ENCODE measurements at places on chromosomes 6 and 20.

GRCh38 chr6:26223650-26224546 lies 136.7 kb downstream of the HFE start:
- H3K4me1 ChIP-seq, result no peaks in the 10 kb centered on the region
- peak; percentile 87 for DNase-seq
- H3K27me3 ChIP-seq, result no peaks in the 10 kb centered on the region
- no peaks in the 10 kb centered on the region for H3K36me3 ChIP-seq
- H3K4me3 ChIP-seq, result peak overlapping the region; percentile 65

DNA sequence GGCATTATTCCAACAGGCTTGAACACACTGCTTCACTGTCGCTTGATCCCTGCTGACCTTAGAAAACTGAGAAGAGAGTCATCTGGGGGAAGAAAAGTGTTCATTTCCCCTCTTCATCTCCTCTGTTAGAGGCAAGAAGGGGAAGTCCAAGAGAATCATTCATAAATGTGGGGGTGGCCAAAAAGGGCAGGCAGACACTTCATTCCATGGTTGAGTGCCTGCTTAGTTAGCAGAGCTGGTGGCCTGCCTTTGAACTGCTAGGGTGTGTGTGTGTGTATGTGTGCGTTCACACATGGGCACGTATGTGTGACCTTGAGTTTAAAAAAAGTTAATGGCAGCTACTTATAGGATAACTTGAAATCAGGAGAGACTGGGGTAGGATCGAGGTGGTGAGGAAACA lies 39.4 kb upstream of the RFPL4B start:
- H3K4me1 ChIP-seq, result no peaks in the 10 kb centered on the region
- no peaks in the 10 kb centered on the region for H3K36me3 ChIP-seq
- H3K4me3 ChIP-seq, result no peak overlapping the region
- no peak for DNase-seq
- H3K27me3 ChIP-seq, result no peaks in the 10 kb centered on the region

DNA sequence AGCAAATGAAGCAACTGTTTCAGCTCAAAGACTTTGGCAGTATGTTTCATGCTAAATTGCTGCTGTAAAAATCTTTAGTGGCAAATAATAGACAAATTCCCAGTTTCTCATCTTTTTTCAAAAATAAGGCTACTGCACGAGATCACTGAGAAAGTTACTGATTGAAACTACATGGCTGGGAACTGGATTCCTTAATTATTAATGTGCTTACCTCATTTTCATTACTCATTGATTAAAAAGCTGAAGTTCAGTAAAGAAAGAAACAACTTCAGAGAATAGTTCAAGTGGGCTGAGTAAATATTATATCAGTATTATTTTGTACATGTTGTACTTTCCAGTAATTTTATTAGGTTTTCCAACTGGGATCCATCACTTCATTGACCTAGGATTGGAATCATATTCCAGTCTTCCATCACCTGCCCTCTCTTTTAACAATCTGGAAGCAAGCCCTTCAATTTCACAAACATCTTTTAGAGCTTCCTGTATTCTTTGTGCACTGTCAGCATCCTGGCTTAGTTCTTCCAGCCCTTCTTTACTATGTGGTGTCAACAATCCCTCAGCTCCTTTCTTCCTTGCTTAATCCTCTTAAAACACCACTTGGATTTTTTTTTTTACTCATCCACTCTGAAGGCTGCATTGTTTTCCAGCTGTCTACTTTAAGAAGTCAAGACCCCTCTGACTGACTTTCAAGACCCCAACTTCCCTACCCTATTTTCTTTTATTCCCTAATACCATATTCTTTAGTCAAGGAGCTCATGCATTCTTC lies 4.3 kb downstream of the MEI4 start:
- H3K4me1 ChIP-seq, result no peaks in the 10 kb centered on the region
- H3K4me3 ChIP-seq, result no peak overlapping the region
- no peak for DNase-seq
- H3K36me3 ChIP-seq, result no peaks in the 10 kb centered on the region
- H3K27ac ChIP-seq, result no peak overlapping the region

GRCh38 chr20:1890469-1891262 lies 4.5 kb upstream of the SIRPA start:
- peaks cover 25% of the 10 kb centered on the region for H3K4me1 ChIP-seq
- no peak overlapping the region for H3K4me3 ChIP-seq
- peak overlapping the region; percentile 13 for H3K27ac ChIP-seq
- no peaks in the 10 kb centered on the region for H3K27me3 ChIP-seq
- DNase-seq, result no peak

DNA sequence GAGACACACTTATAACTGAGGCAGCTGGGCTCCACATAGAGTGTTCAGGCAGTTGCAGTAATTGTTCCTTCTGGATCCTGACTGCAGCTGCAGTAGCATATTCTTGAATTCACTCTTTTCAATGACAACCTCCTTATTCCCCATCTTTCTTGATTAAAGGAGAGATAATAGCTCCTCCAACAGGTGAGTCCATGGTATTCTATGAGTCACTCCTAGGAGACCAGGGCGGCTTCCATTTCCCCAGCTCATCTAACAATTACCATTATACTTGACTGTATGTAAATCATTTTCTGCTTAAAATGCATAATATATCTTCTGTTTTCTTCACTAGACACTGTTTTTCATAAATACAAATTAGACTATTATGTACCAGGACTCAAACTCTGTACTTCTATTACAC lies 62.4 kb downstream of the TENT5A start:
- no peak overlapping the region for H3K27ac ChIP-seq
- no peaks in the 10 kb centered on the region for H3K36me3 ChIP-seq
- DNase-seq, result no peak
- no peaks in the 10 kb centered on the region for H3K27me3 ChIP-seq
- no peaks in the 10 kb centered on the region for H3K4me1 ChIP-seq
- no peak overlapping the region for H3K4me3 ChIP-seq

DNA sequence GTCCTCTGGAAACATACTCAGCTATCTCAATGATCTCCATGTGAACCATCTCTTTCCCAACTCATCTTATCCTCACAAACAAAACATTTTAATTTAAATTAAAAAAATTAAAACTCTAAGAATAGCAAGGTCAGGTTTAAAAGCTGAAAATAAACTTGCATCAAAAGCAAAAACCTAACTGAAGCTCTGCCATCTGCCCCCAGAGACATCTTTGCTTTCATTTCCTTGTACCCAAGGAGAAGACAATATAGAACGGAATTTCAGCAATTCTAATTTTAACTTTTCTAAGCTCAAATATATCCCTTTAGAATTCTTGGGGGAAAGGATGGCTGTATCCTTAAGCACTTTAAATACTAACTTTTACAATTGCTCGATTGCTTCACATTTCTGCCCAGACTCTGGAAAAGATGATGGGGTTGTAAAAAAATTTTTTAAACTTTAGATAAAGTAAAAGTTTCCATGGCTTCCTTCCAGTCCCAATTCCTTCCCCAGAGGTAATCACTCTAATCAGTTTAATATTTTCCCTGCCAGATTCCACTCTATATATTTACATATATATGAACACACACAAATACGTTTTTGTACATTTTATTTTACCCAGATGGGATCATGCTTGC lies 69.2 kb upstream of the SMIM29 start:
- H3K27ac ChIP-seq, result peak overlapping the region; percentile 75
- H3K4me1 ChIP-seq, result no peaks in the 10 kb centered on the region
- H3K27me3 ChIP-seq, result no peaks in the 10 kb centered on the region
- no peak for DNase-seq

GRCh38 chr6:28436404-28436803 lies 6.9 kb downstream of the ZSCAN23 start:
- no peaks in the 10 kb centered on the region for H3K27me3 ChIP-seq
- no peak overlapping the region for H3K4me3 ChIP-seq
- no peak overlapping the region for H3K27ac ChIP-seq
- H3K36me3 ChIP-seq, result peaks cover 11% of the 10 kb centered on the region
- H3K4me1 ChIP-seq, result no peaks in the 10 kb centered on the region
- DNase-seq, result no peak

GRCh38 chr20:61189534-61189933 lies 62.5 kb upstream of the CDH4 start:
- no peaks in the 10 kb centered on the region for H3K27me3 ChIP-seq
- H3K36me3 ChIP-seq, result no peaks in the 10 kb centered on the region
- H3K27ac ChIP-seq, result no peak overlapping the region
- no peaks in the 10 kb centered on the region for H3K4me1 ChIP-seq
- H3K4me3 ChIP-seq, result no peak overlapping the region

DNA sequence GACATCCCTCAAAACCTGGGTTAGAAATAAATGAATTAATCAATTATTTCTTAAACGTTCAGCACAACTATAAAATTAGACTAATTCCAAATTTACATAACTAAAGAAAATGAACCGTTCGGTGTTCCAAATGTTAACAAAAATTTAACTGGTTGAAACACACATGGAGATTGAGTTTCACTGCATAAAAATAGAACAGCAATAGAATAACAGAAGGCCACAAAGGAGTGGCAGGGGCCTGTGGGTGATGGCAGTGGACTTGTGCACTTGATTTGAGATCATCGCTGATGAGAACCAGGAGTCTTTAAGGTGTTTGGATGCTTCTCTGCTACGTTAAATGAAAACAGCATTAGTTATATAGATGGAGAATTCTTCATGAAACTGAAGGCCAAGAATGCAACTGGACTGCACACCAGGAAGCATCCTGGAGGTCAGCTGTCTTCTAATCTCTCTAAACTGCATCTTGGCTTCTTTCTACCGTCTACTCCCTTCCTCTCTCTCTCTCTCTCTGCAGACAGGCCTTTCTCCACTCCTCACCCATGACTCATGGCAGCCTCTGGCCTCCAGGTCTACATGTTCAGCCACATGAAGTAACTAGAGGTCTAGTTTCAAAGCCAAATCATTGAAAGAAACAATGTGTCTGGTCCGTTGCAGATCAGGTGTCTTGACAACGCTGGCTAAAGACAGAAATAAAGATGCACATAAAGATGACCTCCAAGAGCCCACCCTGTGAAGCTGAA lies 111.3 kb downstream of the SIM1 start:
- no peak overlapping the region for H3K4me3 ChIP-seq
- no peaks in the 10 kb centered on the region for H3K36me3 ChIP-seq
- DNase-seq, result no peak

DNA sequence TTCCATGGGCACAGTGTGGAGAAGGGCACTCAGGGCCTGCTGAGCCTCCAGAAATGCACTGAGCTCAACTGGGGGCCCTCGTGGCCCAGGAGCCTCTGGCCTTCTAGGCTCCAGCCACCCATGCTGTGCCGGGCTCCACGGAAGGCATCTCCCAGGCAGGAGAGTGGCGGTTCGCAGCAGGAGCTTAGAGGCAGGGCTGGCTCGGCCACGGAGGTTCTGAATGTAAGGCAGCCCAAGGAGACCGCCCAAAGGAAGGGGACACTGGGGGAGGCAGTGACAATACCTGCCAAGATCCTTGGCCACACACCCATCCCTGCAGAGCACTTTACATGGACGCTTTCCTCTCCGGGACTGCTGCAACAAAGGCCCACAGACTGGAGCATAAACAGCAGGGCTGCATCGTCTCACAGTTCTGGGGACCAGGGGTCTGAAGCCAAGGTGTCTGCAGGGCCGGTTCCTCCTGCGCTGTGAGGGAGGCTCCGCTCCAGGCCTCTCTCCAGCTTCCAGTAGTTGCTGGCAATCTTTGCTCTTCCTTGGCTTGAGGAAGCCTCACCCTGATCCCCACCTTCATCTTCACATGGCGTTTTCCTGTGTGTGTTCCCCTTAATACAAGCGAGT lies 128.2 kb upstream of the CDH4 start:
- H3K4me3 ChIP-seq, result no peak overlapping the region
- H3K4me1 ChIP-seq, result no peaks in the 10 kb centered on the region
- H3K27ac ChIP-seq, result no peak overlapping the region
- H3K27me3 ChIP-seq, result no peaks in the 10 kb centered on the region
- no peak for DNase-seq

DNA sequence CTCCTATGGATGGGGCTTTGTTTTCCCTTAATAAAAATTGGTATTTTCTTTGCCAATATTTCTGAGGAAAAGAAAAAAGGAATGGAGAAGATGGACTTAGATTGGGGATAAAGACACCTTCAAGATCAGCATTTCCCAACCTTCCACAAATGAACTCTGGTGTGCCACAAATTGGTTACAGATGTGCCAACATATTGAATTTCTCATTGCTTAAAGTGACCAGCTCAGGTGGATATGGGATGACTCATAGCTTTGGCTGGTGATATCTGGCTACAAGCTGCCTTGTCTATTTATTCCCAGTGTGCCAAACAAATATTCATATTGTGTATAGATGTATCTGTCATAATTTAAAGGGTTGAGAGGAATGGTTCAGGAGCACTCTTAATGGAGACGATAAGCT lies 32.5 kb downstream of the THEMIS start:
- no peak overlapping the region for H3K4me3 ChIP-seq
- no peaks in the 10 kb centered on the region for H3K4me1 ChIP-seq
- DNase-seq, result no peak
- H3K27me3 ChIP-seq, result no peaks in the 10 kb centered on the region

- no peak overlapping the region for H3K27ac ChIP-seq
- no peaks in the 10 kb centered on the region for H3K4me1 ChIP-seq
- no peak for DNase-seq
- peaks cover 6% of the 10 kb centered on the region for H3K36me3 ChIP-seq
- no peaks in the 10 kb centered on the region for H3K27me3 ChIP-seq
- no peak overlapping the region for H3K4me3 ChIP-seq
These were observed 31.4 kb downstream of the IGF2R start for GRCh38 chr6:160000280-160000704.

DNA sequence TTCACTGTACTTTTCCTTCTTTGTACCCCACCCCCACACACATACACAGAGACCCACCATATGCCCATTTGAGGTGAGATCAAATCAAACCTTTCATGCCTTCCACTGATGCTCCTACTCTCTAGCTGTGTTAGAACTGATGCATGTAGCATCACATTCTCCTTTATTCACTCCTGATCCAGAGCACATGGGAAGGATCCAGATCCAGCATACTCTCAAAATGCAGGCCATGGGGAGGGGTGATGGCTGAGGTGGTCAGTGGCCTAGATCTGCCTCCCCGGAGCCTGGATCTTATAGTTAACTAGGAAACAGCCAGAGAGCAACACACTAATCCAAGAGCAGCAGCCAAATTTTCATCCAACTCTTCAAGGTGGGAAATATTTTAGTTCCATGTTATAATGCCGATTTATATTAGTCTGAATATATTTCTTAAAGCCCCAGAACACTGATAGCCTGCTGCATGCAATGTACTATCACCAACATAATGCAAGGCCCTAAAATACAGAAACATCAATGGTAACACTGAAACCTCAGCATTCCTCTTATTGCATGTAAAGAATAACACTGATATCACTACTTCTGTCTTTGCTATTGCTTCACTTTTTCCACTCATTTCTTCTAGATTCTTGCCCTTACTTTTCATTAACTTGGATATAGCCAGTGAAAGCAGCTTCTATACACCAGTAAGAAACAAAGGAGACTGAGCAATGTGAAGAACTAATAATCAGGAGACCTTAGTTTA lies 126.8 kb upstream of the BEND6 start:
- no peaks in the 10 kb centered on the region for H3K4me1 ChIP-seq
- no peak for DNase-seq
- no peaks in the 10 kb centered on the region for H3K36me3 ChIP-seq

DNA sequence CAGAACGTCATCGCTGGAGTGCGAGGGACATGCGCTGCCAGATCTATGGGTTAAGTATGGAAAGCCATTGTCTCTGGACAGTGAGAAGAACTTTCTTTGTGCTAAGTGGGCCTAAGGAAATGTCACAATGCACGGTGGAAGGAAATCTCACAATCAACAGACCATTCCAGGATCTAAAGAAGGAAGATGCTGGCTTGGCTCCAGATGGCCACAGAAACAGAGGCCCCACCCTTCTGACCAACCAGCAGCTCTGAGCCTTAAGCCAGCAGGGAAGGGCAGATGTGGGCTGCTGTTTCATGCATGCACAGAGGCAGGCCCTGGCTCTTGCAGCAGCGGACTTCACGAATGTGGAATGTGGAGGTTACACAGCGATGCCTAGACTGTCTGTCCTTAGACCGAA lies 156.3 kb downstream of the SOBP start:
- H3K36me3 ChIP-seq, result no peaks in the 10 kb centered on the region
- H3K27ac ChIP-seq, result no peak overlapping the region
- DNase-seq, result no peak
- no peak overlapping the region for H3K4me3 ChIP-seq
- H3K27me3 ChIP-seq, result no peaks in the 10 kb centered on the region

Measured in ascending aorta (tissue), 2 donors.